ENCODE measurements at places on chromosomes 7 and 10.

DNA sequence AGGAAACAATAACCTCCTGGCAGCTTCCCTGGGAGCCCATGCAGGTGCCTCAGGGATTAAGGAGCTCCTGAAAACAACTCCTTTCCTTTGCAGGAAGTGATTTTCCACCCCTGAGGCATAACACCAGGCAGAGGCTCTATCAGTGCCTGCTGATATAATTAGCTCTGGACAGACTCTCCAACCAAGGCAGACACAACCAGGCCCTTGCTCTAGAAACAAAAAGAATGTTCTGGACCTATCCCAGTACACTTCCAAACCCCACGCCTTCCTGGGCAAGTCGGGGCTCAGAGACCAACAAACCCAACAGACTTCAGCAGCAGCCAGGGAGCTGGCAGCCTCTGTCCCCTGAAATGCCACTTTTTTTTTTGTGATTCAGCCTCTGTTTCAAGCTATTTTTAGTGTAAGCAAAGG, 247.1 kb downstream of the KCNMA1 start:
- no peak for DNase-seq

DNA sequence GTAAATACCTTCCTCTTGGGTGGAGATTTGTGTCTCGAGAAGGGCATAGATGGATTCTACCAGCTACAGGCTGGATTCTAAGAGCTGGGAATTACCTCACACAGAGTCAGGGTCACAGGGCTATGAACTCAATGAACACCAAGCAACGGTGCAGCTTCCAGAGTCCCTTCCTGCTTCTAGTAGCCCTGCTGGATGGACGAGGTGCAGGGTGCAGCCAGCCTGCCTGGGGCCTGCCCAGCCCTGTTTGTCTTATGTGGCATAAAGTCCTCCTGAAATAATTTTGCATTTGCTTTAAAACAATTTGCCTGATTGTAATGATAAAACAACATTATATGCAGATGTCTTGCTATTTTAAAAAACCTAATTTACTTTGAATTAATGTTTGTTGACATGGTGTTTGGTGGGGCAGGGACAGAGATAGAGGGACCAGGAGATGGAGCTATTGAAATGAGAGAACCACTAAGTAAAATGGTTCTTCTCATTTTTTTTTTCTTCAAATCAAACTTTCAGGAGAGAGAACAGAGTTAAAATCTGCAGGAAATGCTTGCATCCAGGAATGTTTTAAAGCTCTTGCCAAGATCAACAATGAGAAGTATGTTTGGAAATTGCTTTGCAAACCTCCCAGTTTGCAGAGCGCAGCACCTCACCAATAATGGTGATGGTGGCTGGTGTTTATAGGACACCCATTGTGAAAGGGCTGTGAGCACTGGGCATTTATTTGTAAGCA, 305.4 kb upstream of the PODXL start:
- peak; percentile 40 for DNase-seq

DNA sequence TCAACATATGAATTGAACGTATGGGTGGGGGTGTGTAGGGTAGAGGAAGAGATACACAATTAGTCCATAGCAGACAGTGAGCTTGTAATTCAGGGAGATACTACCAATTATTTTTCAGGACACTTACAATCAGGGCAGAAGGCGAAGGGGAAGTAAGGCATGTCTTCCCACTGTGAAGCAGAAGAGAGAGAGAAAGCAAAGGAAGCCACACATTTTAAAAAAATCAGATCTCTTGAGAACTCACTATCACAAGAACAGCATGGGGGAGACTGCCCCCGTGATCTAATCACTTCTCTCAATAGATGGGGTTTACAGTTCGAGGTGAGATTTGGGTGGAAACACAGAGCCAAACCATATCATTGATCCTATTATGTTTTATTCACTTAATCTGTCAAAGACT, 116.4 kb upstream of the RPA3 start:
- DNase-seq, result no peak

- no peak for DNase-seq
Observed at GRCh38 chr10:1128115-1128514, 71.9 kb downstream of the WDR37 start.

DNA sequence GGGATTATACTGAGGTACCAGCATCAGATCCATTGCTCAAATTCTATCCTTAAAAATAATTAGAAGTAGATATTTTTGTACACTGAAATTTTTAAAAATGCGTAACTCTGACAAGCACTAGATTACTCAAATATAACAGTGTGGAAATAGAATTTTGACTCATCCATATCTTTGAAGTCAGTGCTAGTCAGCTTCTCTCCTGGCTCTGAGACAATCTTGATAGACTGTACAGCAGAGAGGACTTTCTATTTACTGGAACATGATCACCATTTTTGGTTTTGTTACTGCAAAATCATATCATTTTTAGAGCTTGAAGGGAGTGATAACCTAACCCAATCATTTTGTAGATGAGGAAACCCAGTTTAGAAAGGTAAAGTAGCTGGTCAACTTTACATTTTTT, 195.0 kb downstream of the MTERF1 start:
- DNase-seq, result no peak

GRCh38 chr10:132410056-132410778, 13.2 kb downstream of the PWWP2B start:
- DNase-seq, result no peak

DNA sequence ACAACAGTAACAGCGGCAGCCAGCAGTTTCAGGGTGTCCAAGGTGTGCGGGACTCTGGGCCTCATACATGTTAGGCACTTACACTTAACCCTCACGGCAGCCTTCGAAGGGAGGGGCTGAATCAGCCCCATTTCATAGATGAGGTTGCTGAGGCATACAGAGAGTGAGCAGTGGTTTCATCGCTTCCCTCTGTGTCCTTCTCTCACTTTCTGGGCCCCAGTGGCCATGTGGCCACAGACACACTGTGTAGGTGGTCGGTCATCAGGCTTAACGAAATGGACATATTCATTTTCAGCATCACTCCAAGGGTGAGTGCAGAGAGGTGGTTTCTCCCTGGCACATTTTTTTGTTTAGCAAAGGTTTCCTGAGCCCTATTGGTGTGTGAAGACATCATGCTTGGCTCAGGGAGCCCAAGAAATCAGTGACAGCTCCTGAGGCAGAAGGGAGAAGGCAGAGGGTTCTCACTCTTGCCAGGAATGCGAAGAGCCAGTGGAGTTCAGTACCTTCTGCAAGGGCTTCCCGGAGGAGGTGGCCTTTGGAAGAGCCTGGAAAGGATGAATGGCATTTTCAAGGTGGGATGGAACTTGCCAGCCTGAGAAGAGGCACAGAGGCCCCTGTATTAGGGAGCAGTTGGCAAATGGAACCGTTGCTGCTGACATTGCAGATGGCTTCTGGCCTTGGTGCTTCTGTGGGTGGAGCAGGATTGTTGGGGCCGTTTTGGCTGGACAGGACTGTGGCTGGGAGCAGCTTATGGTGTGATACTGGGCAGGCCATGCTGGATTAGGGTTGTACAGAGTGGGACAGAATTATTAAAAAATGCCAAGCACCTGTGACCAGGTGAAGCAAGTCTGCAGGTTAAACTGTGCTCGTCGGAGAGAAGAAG, 61.7 kb upstream of the PPIF start:
- no peak for DNase-seq

DNA sequence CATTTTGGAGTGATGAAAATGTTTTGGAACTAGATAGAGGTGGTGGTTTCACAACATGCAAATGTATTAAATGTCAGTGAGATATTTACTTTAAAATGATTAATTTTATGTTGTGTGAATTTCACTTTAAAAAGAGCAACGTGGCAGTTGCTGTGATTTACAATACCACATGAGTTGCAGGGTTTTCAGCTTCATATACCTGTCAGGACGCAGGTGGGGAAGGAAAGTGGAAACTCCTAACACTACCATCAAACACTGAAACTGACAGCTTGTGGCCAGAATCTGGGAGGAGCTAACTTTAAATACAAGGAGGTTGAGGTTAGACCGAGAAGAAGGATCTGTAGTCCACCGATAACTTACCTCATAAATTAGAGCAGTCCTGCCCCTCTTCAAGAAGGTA, 168.9 kb upstream of the TMEM72 start:
- no peak for DNase-seq

DNA sequence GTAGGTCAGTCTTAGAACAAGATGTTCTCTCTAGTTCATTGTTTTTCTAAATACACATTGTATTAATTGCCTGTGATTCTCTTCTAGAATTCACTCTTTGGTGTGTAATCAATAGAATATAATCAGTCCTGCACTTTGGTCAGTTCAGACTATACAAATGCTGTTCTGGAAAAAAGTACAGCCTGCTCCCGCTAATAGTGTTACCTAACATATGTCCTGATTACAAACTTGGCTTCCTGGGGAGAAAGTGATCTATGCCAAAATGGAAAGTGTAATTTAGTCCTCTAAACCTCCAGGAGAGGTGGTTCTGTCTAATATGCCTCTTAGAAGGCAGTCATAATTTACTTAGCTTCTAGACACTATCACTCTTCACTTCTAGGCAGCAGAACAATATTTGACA, 215.5 kb downstream of the SEMA3D start:
- DNase-seq, result no peak
